ENCODE measurements at places on chromosomes 5 and 9.
A peak's percentile ranks its signal among the peaks of the same experiment; 100 is the strongest.

DNA sequence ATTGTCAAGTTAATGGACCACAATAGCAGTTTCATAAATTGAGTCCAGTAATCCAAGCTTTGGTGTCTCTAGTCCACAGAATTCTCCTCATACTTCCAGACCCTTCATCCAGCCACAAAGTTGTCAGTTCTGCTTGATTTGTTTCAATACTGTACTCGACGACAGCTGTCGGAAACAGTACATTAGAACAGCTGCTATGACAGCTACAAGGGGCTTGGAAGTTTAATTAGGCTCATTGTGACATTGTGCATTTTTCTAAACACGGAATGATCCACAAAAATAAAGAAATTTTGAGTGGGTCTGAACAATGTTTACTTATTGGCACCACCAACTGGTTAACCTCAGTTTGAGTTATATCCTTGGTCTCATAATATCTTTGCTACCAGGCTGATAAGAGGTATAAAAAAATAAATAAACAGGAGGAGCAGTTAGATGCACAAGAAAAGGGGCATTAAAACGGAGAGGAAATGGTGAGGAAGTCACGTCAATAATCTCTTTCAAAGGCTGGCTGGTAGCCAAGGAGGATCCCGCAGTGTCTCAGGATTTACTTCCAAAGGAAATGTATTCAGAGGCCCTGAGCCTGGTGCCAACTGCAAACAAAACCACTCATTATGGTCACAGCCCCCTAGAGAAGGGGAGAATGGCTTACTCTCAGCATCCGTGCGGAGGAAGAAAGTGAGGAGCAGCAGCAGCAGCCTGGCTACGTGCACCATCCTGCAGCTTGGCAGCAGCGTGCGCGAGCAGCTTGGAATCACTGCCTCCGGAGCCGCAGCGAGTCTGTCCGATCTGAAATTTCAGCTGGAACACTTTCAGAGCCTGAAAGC lies 933.8 kb upstream of the DMAC1 start:
- no peak for DNase-seq

- DNase-seq = no peak
These were observed 512.9 kb upstream of the KLF4 start for GRCh38 chr9:108002371-108002956.

- no peak for DNase-seq
These were observed 63.9 kb downstream of the MAT2B start for GRCh38 chr5:163569284-163569683.

DNA sequence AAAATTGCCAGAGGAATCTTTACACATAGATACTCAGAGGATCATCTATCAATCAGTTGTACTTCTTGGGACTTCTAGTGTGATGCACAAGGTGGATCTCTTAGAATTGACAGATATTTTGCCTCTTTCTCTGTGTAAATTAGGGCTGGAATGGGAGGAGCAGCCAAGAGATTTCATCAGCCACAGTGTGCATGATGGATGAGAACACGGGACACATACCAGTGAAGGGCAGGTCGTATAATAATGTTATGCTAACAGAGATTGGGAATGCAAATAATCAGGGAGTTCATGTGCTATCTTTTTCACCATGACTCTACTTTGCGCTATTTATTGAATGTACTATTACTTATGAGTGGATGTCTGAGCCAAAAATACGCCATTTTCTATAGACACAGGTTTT lies 43.3 kb upstream of the ISOC1 start:
- no peak for DNase-seq

- DNase-seq = no peak
These were observed 195.0 kb downstream of the SPATA31A6 start for GRCh38 chr9:42378418-42378815.

DNA sequence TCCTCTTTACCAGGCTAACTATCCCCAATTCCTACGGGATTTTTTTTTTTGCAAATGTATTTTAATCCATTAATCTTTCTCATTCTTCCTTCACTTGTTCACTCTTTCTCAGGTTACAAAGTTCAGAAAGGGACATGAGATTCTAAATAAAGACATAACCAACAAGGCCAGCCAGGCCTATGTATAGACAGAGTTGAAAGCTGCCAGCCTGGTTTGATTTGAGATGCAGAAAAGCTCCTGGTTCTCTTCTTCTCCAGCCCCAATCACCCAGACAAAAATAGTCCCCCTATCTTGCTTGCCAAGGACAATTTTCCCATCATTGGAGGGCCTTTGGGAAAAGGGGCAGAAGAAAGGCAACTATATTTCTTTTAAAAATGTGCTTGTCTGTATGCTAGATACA lies 398.8 kb downstream of the NFIB start:
- no peak for DNase-seq

DNA sequence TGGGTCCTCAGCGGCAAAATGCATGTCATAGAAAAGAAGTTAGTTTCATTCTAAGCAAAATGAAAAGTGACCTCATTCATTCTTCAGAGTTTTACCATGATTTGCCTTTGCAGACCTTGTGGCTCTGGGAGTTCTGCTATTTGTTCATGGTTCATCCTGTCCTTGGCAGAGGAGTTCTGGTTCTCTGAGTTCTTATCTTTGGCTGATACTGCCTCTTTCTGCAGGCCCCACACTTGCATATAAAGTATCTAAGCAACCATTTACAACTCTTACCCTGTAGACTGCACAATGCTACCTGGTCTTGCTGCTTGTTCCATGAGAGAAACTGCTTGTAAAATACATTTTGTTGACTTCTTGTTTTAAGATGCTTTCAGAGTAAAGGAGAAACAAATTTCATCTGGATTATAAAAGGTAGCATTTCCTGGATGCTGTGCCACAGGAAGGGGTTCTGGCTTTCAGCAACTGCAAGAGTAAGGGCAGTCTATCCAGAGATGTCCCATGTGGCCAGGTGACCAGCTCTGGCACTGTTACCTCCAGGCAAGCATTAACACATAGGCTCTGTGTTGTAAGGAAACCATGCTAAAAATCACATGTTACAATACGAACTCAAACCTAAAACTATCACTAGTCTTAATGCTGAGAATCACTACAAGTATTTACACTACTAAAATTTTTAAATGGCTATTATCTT lies 513.2 kb downstream of the SPOCK1 start:
- DNase-seq = no peak

GRCh38 chr5:128537221-128537999 lies 635 bp downstream of the FBN2 start:
- no peak for DNase-seq

- no peak for DNase-seq
These were observed 43.5 kb downstream of the PNPLA7 start for GRCh38 chr9:137506702-137507171.

DNA sequence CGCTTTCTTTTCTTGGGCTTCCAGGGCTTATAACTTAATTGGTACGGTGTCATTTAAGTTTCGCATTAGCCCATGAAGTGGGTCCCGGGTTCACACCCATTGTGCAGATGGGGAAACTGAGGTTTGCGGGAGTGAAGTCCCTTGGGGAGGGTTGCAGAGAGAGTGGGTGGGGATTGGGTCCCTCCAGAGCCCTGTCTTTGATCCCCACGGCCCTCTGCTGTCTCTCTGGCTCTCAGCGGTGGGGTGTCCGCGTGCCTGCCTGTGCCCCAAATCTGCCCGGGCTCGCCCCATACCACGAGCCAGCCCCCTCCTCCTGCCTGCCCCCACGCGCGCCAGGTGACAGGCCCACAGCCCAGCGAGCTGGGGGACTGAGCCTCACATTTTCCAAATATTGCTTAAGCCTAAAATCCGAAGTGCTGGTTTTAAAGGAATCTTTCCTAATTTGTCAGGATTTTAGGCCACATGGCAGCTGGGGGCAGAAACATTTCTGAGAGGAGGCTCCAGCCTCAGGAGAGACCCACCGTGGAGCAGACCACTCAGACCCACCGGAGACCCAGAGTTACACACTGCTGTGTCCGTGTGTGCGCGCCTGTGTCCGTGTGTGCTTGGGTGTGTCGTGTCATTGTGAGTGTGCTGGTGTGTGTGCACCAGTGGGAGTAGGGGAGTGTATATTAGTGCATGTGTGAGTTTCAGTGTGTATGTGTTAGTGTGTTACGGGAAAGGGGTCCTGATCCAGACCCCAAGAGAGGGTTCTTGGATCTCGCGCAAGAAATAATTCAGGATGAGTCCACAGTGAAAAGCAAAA lies 159.5 kb upstream of the IER5L start:
- DNase-seq = no peak

DNA sequence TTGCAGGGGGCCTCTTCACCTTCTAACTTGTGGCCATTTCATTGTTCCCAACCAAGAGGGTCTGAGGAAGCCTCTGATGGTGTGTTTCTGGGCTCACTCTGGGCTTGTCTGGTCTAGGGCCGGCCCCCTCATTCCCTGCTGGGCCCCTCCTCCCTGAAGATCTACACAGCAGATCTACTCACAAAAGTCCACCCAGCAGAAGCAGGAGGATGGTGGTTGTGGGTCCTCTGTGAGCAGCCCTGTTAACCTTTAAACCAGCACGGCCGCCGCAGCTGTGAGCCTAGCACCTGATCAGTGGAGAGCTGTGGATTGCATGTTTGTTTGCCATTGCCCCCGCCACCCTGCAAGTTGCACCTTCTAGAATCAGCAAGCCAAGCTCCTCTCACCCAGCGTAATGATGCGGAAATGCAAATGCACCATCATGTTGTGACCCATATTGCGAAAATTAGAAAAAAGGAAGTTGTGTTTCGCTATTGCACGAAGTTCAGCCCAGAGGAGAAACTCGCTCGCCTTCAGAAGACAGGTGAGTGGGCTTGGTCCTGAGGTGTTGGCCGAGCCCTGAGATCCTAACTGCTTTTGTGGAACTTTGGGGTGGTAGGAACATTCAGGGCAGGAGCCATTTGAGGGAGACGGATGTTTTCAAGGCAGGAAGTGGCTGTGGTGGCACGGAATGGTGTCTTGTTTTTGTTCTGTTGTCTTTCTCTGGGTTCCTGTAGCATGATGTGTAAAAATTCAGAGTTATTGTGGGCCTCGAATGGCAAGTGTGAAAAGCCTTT lies 16.7 kb downstream of the FGD3 start:
- peak; percentile 70 for DNase-seq

- DNase-seq = no peak
These were observed 394.9 kb upstream of the CD180 start for GRCh38 chr5:67591491-67591890.

- DNase-seq = no peak
These were observed 413.6 kb upstream of the DAP start for GRCh38 chr5:11174591-11174990.

- DNase-seq = no peak
These were observed 64.2 kb downstream of the COL5A1 start for GRCh38 chr9:134705786-134706185.

DNA sequence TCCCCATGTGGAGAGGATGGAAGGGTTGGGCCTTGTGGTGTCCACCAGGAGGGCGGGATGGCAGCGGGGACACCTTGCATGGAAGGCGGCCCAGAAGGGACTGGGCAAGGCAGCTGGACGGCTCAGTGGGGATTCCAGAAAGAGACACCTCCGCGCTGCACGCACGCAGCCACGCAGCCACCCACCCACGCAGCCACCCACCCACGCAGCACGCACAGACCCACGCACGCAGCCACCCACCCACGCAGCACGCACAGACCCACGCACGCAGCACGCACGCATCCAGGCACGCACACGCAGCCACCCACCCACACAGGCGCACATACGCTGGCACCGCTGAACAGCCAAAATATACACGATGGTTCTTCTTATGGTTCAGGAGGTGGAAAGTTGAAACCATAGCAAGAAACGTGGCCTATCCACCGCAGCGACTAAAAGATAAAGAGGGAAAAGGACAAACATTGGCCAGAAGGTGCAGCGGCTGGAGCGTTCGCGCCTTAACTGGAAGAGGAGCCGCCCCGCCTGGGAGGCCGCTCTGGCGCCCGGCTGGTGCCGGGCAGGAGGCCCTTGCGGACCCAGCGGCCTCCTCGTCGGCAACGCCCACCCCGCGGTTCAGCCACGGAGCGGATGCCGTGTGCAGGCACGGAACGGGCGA lies 22.2 kb upstream of the EXOC3 start:
- no peak for DNase-seq

GRCh38 chr9:122657527-122657926 lies at the start of gene OR1B1:
OR1B1 (minus strand) TSS chr9:122657627.
- DNase-seq = no peak

- no peak for DNase-seq
These were observed 5.2 kb upstream of the SLC22A5 start for GRCh38 chr5:132364319-132364718.

GRCh38 chr9:106954974-106955850 lies 92.2 kb downstream of the ZNF462 start:
- no peak for DNase-seq

GRCh38 chr5:88954511-88954910 lies 71.5 kb upstream of the MEF2C start:
- DNase-seq = no peak

DNA sequence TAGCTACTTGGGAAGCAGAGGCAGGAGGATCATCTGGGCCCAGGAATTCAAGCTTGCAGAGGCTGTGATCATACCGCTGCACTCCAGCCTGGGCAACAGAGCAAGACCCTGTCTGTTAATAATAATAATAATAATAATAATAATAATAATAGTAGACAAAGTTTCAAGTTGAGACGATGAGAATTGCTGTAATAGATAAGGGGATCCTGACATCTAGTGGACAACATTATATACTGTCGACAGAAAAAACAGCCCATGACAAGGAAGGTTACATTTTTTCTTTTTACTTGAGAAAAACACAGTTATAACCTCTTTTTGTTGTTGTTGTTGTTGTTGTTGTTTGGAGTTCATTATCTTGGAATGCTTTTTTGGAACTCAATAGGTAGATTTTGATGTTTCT lies 35.3 kb downstream of the NDFIP1 start:
- no peak for DNase-seq

DNA sequence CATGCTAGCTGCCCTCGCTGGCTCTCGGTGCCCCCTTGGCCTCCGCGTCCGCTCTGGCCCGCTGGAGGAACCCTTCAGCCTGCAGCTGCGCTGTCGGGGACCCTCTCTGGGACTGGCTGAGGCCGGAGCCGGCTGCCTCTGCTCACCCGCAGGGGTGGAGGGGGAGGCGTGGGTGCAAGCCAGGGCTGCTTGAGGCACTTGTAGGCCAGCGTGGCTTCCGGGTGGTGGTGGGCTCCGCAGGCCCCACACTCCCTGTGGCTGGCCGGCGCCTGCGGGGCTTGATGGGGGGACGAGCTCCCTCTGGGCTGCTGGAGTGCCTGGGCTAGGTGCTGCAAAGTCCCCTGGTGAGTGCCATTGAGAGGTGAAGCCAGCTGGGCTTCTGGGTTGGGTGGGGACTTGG lies 429.6 kb downstream of the LRRC70 start:
- no peak for DNase-seq

DNA sequence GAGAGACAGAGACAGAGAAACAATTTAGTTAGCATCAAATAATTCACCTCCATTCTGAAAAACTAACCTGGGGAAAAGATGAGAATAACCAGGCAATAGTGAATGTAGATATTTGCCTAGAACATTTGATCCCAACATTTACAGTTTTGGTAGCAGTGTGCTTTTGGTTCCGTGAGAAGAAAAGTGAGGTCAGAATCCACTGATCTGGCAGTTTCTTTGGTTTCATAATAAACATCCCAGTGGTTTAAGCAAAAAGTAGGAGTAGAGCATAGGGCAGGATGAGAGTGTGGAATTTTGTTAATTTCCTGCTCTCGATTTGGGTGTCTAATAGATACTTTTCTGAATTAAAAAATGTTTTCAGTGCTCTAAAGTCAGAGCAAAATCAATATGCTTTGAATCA lies 887.0 kb downstream of the NR2F1-AS1 start:
- no peak for DNase-seq

GRCh38 chr5:61625681-61626621 lies 293.9 kb downstream of the ZSWIM6 start:
- no peak for DNase-seq

Measured in activated CD4-positive, alpha-beta T cell treated with anti-CD3 and anti-CD28 coated beads, Interleukin-2, amount 50 U/mL, for 1 hour (primary cell).